ENCODE measurements at places on chromosomes 1 and 21.
A peak's percentile ranks its signal among the peaks of the same experiment; 100 is the strongest.

DNA sequence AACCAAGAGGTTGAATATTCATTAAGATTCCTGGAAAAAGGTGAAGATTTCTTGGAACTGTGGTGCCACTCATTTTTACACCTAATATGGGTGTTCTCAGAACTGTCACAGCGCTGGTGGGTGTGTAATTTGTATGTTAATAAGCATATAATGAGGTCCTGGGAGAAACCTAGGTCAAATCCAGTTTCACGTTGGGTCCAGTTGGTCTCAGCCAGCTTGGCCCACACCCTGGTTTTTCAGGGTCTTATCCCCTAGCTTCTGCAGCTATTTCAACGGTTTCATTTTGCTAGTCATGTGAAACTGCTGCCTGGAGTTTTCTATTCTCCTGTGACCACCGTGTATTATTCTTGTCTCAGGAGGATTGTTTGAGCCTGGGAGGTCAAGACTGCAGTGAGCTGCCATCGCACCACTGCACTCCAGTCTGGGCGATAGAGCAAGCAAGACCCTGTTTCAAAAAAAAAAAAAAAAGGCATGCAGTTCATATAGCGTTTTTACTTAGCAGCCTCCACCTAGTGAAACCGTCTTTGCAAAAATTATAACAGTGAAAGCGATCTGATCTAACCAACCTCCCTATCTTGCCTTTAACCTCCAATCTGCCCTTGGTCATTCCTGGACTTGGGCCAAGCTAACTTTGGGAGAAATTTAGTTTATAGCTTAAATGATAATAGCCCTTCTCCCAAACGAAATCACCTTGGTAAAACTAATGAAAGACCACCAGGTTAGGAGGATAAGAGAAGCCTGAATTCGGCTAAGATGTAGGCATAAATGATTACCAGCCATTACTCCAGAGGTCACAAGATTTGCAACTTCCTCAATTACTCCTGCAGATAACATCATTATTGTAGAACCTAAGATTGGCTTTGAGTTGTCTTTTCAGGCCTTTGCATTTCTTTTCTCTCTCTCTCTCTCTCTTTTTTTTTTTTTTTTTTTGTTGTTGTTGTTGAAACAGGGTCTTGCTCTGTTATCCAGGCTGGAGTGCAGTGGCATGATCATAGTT lies 44.0 kb downstream of the PTAFR start:
- DNase-seq: peak; percentile 25

DNA sequence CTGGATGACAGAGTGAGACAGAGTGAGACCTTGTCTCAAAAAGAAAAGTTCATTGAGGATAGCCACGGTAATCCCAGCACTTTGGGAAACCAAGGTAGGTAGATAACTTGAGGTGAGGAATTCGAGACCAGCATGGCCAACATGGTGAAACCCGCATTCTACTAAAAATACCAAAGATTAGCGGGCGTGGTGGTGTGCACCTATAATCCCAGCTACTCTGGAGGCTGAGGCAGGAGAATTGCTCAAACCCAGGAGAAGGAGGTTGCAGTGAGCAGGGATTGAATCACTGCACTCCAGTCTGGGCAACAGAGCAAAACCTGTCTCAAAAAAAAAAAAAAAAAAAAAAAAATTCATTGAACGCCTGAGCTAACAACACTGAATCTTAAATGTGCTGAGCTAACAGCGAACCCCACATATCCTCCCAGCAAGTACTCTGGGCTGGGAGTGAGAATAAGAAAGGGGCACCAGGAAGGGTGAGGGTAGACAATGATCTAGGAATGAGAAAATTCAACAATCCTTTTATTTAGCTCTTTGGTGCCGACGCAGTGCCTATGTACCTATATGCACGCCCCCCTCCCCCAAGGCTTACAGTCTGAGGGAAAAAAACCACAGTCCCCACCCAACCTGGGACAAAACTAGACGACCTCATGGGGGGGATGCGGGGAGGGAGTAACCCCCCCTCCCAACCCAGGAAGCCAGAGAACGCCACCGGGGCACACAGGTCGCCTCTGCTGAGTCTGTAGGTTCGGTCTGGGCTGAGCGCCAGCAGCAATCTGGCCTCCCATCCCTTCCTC lies 1.4 kb upstream of the CACNA1S start:
- no peak for DNase-seq

GRCh38 chr21:37398697-37399096 lies 32.1 kb downstream of the DYRK1A start:
- DNase-seq: no peak

DNA sequence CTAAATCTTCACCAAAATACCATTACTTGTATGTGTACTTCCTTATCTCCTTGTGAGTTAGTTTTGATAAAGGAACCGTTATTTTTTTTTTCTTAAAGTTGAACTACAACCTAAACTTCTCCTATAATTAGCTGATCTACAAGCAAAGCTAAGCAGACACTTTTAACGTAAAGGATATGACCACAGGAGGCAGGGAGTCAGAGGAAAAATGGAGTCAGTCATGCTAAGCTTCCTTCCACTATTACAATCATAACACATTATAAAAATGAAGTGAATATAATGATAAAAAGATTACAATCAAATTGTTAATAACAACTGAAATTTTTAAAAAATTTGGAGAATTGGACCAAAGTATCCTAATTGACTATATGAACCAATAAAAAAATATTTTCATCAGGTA lies 892.6 kb downstream of the KCNT2 start:
- DNase-seq: no peak

GRCh38 chr1:108075055-108075454 lies 110.1 kb upstream of the VAV3 start:
- peak; percentile 41 for DNase-seq

DNA sequence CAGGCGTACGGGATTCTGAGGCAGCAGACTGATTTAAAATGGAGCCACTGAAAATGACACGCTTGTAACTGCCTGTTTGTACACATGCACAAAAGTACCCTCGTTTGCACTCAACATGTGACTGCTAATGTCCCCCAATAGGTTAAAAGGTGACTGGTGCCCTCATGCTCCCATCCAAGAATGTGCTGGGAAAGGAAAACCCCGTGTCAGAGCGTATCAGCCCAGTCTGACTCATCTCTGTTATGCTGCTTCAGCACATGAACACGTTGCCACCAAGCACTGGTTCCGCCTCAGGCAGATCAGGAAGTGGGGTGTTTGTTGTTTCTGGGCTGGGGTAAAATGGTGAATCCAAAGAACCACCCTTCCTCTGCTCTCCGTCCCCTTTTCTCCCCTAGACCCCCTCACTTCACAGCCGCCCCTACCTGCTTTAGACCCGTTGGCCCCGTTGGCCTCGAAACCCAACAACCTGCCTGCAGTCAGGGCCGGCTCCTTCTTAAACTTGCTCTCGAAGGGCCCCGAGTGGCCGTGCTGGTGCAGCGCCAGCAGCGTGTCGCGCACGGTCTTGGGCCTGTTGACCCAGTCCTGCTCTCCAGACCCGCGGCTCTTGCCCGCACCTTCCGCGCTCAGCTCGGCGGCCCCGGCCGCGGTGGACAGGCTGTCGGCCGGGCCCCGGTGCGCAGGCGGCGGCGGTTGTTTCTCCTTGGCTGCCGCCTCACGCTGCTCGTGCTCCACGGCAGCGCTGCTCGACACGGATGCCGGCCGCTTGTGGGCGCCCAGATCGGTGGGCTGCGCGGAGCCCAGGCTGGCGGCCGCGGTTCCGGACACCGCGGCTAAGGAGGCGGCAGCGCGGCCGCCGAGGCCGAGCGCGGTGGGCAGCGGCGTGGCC lies 1.7 kb downstream of the IRF2BP2 start:
- peak; percentile 93 for DNase-seq

- DNase-seq: no peak
These were observed 5.1 kb upstream of the PARK7 start for GRCh38 chr1:7956218-7957032.

DNA sequence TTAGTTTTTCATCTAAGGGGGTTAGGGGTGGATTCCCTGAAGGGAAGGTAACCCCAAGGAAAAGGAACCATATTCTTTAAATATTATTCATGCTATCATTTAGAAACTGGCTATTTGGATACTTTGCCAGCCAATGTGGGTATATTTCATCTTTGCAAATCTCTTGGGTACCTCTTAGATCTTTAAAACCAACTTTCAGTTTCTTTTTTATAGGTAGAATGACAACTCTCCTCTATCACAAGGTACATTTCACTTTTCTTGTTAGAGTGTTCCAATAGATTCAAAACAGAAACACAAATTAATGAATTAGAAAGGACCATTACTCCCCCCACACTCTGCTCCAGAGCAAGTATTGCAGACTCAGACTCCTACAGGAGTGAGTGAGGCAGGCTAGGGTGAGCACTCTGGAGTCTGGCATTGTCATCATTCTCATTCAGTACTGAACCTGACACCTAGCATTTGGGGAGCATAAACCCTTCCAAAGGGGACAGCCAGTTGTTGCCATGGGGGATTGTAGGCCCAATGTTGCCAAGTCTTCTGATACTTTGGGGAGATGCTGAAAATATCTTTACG lies 43.0 kb downstream of the MACO1 start:
- DNase-seq: no peak

GRCh38 chr1:30039354-30040080 lies 683.9 kb downstream of the MATN1 start:
- no peak for DNase-seq

DNA sequence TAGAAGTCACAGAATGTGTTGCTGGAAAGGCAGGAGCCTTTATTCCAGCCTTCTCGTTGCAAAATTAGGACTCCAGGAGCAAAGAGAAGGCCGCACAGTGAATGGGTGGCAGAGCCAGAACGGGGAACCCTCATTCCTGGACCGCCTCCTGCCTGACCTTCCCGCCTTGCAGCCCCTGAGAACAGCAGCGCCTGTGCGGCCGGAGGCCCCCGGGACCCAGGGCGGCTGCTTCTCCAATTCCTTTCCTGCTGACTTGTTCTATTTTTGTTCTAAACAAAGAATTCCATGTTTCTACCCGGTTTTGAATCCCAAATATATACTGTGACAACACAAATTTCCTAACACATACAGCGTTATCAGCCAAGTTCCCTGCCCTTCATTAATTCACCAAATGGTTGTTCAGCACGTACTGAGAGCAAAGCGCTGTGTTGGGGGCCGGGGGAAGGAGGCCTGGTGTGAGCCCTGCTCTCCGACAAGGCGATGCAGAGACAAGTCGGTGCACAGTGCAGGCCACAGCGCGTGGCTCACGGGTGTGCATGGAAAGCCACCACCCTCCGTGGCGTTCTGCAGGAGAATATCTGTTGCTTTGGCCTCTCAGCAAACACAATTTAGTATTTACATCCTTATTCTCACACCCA lies 31.9 kb upstream of the COL6A2 start:
- no peak for DNase-seq

- DNase-seq: peak; percentile 28
These were observed 57.9 kb downstream of the FHAD1 start for GRCh38 chr1:15304708-15305467.

DNA sequence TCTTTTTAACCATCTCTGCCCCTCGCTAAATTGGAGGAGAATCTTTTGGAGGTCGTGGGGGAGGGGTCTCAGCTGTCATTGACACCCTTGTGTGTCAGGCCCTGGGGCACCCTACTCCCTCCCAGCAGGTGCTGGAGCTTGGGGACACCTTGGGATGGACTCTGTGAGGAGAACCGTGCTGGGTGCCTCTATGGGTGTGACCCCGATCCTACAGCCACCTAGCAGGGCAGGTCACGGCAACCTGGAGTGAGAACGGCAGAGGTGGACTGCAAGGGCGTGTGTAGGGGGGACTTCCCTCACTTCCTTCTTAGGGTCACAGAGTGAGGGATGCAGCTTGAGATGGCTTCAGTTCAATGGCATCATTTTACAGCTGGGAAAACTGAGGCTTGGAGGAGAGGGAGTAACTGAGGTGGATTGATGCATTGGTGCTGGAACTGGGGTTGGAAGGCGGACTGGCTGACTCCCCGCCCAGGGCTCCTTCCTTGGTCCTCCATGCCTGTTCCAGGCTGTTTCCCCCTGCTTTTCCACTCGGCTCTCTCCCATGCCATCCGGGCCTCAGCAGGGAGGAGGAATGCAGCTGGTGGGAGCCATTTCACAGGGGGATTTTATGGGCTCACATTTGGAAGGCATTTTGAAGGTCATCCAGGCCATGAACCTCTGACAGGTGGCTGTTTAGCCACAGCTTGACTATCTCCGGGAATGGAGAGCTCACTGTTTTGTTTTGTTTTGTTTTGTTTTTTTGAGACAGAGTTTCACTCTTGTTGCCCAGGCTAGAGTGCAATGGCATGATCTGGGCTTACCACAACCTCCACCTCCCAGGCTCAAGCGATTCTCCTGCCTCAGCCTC lies 18.8 kb upstream of the ARHGEF10L start:
- DNase-seq: no peak

DNA sequence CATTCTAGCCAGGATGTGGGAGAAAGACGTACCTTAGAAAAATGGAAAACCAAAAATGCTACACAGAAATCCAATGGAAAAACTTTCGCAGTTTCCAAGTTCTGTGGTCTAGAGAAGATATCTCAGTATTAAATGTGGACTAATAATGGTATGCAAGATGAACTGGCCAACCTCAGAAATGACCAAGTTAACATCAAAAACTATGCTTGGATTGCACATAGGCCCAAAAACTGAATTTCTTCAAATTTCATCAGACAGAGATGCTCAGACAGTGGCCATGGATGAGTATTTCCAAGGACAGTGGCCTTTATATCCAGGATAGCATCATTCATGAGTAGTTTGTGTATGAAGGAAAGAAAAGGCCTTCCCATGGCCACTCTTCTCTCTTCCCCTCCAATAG lies 132.2 kb downstream of the TIAM1 start:
- no peak for DNase-seq

GRCh38 chr21:34029743-34030528 lies 43.4 kb upstream of the MRPS6 start:
- peak; percentile 19 for DNase-seq

GRCh38 chr1:56993475-56993874 lies 27.7 kb upstream of the C8B start:
- no peak for DNase-seq

DNA sequence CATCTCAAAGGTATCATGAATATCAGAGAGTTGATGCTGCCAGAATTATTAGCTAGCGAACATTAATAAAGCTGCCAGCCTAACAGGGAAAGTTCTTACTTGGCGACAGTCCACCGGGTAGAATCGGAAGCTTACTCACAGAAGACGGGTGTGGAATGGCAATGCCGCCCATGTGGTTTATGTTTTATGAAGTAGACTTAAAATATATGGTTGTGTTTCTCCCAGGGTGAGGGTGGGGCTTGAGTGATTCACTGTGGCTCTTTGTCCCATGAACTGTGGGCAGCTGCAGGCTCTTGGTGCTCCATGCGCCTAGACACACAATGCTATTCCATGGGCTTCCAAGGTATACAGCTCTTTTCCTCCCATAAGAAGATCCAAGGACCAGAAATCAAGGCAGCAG lies 162.7 kb downstream of the PIGK start:
- DNase-seq: no peak

GRCh38 chr1:232980355-232980978 lies 30.1 kb downstream of the NTPCR start:
- no peak for DNase-seq

All from Kasumi-1 (cell line).